Stimulated activated CD8-positive, alpha-beta memory T cell treated with anti-CD3 and anti-CD28 coated beads, Interleukin-15, amount 100 ng/mL, for 48 hours (primary cell): ENCODE measurements at places on chromosomes 3 and 15.

DNA sequence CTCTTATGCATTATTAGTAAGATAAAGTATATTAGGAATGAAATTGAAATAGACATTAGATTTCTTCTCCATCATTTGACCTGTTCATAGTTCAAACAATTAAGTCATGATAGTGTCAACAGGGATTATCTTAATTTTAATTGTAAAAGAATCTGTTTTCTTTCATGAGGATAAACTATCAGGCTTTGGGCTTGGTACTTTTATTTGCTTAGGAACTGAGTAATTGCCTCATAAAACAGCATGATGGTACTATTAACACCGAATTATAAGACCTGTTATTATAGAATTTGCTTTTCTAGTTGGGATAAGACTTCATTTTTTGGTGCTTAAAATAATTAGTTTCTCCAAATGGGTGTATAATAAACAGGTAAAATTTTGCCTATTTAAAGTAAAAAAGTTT lies 71.8 kb downstream of the FNDC3B start:
- DNase-seq: no peak

DNA sequence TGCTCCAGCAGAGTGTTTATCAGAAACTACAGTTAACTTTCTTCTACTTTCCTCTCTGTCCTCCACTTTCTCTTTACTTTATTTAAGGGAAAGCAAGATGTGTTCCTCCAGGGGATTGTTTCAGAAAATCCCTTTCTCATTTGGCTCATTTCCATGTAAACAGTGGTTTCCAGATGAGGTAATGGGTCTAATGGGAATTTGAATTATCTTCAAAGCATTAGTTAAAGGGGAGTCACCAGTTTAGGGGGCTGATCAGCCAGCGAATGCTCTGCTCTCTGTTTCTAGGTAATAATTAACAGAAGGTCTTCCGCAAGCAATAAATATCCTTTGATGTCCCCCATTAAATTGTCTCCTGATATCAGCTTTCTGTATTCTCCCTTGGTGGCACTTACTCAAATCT lies 30.4 kb upstream of the ZNF639 start:
- no peak for DNase-seq

DNA sequence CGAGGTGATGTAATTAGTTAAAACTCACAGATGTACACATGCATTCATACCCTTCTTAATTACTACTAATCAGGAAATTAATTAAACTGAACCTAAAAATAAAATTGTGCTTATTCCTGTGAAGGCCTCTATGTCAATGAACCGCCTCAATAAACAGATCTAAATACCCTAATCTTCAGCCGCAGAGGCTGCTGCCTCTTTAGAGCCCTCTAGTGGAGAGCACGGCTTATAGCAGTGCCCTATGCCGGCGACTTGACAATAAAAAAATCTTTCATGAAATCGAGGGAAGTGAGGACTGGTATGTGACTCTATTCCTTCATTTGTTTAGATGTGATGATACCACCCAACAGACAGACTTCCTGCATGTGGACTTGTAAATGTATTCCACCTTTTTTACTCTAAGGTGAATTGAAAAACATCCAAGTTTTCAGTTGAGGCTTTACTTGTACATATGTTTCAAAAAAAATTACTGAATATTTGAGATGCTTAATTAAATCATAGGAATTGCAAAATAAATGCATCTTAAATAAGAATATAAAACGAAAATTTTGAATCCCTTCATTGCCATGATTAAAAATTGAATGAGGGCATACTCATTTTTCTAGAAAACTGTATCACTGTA lies 8.3 kb upstream of the EPHA3 start:
- no peak for DNase-seq

DNA sequence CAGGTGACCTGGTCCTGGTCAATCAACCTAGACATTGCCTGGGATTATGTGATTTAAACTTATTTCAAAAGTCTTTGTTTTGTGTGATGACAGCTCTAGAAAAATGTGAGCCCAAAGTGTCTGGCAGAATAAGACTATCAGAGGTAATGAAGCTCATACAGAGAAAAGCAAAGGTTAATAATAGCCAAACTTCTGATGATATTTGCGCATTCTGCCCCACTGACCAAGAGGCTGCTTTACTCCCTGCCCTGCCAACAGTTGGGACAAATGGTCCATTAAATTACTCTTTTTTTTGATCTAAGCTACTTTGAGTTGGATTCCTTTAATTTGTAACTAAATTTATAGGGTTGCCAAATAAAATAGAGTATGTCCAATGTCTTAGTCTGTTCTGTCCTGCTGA lies 911.2 kb downstream of the MCTP2 start:
- no peak for DNase-seq

DNA sequence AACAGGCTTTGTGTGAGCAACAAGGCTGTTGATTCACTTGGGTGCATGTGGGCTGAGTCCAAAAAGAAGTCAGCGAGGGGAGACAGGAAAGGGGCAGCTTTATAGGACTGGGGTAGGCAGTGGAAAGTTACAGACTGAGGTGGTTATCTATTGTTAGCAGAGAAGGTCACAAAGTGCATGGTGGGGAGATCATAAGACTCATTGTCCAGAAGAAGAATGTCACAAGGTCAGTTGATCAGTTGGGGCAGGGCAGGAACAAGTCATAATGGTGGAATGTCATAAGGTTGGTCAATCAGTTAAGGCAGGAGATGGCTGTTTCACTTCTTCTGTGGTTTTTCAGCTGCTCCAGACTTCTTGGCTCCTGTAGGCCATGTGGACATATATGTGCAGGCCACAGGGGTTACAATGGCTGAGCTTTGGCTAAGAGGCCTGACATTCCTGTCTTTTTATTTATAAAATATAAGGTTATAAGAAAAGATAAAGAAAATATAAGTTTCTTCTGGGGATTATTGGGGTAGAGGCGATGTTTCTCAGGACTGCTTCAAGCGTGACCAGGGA lies 69.5 kb upstream of the SNTN start:
- DNase-seq: no peak

DNA sequence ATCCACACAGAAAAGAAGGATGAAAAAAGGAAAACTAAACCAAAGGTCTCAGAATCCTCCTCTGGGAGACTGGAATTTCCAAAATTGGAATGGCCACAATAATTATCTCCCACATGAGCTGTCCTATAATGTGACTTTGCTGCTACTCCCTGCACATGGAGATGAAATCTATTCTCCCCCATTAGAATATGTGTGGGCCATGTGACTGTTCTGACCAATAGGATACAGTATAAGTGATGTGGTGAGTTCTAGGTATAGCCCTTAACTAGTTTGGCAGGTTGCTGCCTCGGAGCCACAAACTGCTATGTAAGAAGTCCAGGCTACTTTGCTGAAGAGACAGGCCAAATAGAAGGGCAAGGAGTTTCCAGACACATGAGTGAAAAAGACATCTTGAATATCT lies 5.2 kb downstream of the TRIM59 start:
- DNase-seq: no peak

DNA sequence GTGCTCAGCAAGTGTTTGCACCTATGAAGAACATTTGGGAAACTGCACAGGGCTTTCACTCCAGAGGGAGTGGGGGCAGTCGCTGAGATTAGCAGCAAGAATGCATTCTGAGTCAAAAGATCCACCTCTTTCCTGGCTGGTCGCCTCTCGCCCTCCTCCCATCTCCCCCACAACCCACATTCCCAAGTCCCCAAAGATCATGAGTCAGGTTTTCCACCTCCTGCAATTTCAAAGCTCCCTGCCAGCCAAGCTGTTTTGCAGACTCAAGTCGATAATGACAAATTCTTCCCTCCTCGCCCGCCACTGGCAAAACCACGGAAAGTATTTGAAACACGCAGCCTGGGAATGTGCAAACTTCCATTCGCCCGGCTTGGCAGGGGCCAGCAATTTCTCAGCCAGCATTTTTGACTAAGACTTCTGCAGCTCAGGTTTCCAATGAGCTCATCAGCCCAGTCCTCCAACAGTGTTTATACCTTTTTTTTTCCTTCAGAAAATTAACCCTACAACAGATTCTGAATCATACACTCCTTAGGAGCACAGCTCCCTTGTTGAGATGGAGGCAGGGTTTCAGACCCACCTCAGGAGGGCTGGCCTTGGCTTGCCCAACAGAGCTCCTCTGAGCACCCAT lies 181.4 kb downstream of the SMAD6 start:
- DNase-seq: no peak

GRCh38 chr15:75479670-75480069 lies 28.2 kb upstream of the SIN3A start:
- DNase-seq: no peak

GRCh38 chr3:160482796-160483195 lies 33.2 kb upstream of the TRIM59 start:
- no peak for DNase-seq

- DNase-seq: no peak
Measured at GRCh38 chr15:46732060-46732459, 985.2 kb upstream of the SEMA6D start.

DNA sequence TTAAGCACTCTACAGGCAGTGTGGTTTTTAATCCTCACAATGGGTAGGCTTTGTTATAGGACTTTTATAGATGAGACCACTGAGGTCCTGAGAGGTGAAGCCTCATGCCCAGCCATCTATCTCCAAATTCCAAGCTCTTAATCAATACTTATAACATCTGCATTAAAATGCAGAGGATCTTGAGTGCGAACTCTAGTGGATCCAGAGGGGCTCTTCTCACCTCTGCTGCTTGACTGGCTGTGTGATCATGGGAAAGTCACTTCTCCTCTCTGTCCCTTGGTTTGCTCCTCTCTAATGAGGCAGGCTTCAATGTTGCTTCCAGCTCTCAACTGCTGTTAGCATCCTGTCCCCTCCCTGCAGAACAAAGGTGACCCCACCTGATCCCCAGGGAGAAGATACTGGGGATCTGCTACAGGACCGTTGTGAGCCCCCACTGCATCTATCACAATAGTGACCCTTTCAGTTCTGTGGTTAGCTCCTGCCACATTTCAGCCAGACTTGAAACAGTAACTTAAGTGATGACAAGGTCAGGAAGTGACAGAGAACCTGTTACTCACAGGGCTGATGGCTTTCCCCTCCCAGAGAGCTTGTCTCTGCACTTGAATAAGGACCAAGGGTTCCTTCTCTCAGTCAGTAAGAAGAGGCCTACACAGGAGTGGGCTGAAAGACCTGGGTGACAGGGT lies 1.3 kb downstream of the SLC27A2 start:
- DNase-seq: peak; percentile 24

DNA sequence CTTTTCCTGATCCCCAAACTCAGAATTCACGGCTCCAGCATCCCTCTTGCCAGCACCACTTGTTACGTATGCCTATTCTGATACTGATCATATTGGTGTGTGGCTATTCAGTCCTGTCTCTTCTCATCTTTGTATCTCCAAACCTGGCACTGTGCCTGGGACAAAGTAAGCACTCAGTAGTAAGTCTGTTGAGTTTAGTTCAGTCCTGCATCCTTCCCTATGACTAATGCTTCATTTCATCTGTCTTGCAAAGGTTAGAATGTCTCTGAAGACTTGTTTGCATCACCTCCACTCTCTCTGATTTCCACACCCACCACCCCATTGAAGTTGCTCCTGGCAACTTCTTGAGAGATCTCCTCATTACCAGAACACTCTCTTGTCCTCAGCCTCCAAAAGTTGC lies 80.3 kb downstream of the HMG20A start:
- no peak for DNase-seq

DNA sequence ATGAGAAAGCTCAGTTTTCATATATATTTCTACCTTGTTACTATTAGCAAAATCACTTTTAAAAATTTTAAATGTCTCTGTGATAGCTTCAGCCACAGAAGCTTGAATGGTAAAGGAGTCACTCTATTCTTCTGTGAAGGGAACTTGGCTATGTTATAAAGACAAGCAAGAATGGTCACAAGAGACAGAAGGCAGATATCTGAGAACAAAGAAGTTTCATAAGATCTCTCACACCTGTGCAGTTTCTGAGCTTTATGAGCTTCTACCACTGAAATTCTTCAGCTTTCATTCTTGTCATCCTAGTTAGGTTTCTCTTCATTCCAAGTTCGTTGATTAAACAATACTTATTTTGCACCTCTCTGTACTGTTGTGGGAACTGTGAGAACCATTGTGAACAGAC lies 853.4 kb downstream of the IGSF11 start:
- DNase-seq: no peak

DNA sequence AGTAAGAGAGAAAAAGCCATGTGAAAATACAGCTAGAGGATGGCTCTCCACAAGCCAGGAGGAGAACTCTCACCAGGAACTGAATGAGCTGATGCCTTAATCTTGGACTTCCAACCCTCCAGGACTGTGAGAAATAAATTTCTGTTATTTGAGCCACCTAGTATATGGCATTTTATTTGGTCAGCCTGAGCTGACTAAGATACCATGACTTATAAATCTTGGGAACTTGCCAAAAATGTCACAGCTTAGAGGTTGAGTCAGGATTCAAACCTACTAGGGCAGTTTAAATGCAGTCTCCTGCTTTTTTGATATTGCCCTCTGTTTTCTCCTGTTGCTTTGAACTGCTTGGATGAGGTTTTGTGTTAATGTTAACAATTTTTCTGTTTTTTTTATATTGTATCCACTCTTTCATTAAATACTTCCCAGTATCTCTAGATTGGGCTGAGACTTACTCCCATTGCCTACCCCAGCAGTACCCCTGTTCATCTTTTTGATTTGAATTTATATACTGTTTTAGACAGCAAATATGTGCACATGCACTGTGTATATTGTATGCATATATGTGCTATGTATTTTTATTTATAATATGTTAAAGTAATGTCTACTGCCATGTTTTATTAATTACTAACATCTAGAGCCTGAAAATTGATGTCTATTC lies 1223.2 kb downstream of the OTOL1 start:
- DNase-seq: no peak

DNA sequence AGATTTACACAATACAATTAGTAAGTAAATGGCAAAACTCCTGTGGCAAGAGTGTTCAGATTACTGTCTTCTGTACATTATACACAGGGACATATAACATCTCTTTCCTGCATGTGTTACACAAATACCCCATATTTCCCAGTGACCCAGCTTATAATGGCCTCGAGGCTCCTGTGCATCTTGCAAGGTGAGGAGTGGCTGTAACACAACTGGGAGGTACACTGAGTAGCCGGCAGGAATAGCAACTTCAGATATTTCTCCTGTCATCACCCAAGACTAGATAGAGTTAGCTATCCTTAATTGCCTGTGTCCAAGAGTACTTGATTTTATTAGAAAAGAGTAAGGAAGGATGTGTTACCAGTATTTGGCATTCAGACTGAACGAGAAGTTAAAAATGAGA lies 5.6 kb downstream of the GMPS start:
- no peak for DNase-seq

DNA sequence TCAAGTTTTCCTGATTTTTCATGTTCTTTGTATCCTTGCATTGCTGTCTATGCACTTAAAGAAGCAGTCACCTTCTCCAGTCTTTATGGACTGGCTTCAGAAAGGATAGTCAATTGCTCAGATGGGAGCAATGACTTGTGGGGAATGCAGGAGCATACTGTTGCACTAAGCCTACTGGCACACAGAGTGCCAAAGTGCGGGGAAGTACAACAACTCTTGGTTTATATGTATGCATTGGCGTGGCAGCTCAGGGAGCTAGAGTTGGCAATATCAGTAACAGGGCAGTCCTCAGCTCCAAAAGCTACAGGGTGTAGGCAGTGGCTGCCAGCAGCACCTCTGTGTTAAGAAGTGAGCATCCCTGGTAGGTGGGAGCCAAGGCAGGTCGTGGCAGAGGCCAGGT lies 141.1 kb downstream of the SCAPER start:
- DNase-seq: no peak

GRCh38 chr3:187830181-187830580 lies 84.9 kb upstream of the BCL6 start:
- DNase-seq: no peak
